ENCODE measurements at places on chromosomes 6 and 20. TPM values are rescaled to one million over a fixed set of nuclear protein-coding genes. Genes with fewer than 3 reads are reported as not detected.

RIPOR2 gene
- 334 TPM for polyA plus RNA-seq

PRSS16 gene
- polyA plus RNA-seq = not detected

DDX43 gene
- 3.0 TPM for polyA plus RNA-seq

DNA sequence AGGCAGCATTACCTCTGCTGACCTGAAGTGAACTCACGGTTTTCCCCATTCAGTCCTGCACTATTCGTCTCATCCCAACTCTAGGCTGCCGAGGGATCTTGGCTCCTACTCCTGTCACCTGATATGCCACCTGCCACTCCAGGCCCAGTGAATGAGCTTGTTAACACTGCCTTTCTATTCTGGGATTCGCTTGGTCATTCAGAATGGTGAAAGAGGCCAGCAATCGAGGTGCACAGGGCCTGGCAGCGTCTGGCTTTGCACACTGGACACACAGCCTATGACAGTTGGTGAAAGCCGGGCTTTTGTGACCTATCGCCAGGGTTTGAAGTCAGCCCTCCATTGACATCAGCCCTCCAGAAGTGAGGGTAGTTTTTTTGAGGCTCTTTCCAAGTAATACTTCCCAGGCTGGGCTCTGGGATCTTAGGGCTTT is 59.3 kb upstream of the MYL9 start:
- H3K27ac ChIP-seq = no peak overlapping the region
- no peak for DNase-seq
- H3K4me3 ChIP-seq = no peak overlapping the region

MAPK13 gene
- 38.4 TPM for polyA plus RNA-seq

DNA sequence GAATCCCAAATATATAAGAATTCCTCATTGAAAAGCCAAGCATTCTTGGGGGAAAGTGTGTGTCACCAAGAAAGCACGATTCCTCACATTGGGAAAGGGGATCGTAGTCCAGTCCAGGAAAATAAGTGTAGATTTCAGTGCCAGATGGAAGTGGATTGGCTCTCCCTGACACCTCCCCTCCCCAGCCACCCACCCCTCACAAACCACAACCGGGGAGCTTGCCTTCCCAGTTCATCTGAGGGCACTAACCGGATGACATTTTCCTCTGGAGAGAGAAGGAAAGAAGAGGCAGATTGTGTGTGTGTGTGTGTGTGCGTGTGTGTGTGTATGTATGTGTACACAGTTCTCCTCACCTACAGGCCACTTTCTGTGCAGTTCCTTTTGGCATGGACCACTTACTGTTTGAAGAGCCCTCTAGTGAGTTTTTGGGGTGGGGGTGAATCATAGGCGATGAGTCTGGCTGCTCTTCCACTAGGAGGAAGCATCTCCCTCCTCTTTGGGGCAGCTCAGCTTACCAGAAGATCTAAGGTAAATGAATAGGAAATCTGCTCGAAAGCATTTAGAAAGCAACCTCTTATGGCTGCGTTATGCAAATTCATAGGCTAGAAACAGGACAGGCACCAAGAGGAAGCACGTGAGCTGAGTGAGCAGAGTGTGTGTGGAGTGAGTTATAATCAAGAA is 20.8 kb downstream of the DAAM2 start:
- no peak overlapping the region for H3K4me3 ChIP-seq
- H3K4me1 ChIP-seq = no peaks in the 10 kb centered on the region
- no peak for DNase-seq
- peaks cover 5% of the 10 kb centered on the region for H3K27me3 ChIP-seq
- no peak overlapping the region for H3K27ac ChIP-seq

PACRG gene
- polyA plus RNA-seq = not detected

GRCh38 chr6:151073701-151074100 is 166.1 kb upstream of the AKAP12 start:
- H3K27ac ChIP-seq = no peak overlapping the region
- no peaks in the 10 kb centered on the region for H3K4me1 ChIP-seq
- no peaks in the 10 kb centered on the region for H3K36me3 ChIP-seq
- no peak overlapping the region for H3K4me3 ChIP-seq

DNA sequence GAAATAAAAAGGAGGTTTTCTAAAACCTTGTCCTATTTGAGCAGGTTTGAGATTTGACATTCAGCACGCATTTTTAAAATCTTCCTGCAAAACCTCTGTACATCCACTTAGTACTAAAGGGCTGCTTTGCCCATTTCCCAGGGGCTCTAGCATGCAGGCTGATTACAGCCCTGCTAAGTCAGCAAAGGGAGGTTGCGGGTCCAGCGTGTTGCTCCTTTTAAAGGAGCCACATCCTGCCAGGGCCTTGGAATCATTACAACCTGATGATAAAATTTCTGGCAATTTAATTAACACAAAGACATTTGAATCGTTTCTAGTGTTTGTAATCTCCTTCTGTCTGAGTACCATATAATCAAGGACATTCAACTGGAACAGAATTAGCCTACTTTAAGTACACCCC is 455.1 kb upstream of the CITED2 start:
- no peak overlapping the region for H3K4me3 ChIP-seq
- peaks cover 5% of the 10 kb centered on the region for H3K27me3 ChIP-seq
- H3K36me3 ChIP-seq = no peaks in the 10 kb centered on the region
- H3K27ac ChIP-seq = no peak overlapping the region

DNA sequence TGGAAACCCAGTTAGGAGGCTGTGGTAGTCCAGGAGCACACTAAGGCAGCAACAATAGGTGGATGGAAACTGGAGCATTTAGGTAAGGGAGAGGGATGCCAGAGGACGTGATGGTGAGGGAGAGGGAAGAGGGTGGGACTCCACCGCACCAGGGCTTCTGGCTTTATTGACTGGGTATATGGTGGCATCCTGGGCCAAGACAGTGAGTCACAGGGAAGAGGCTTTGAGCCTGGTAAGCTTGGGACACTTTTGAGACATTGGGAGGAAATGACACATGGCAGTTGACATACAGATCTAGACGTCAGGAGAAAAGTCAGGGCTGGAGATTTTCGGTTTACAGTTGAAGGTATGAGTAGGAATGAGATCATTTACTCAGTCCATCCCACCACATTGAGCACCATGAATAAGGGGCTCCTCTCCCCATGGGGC is 14.9 kb downstream of the NT5E start:
- DNase-seq = no peak
- H3K27me3 ChIP-seq = peaks cover 27% of the 10 kb centered on the region
- H3K4me1 ChIP-seq = peaks cover 41% of the 10 kb centered on the region
- H3K27ac ChIP-seq = no peak overlapping the region
- no peak overlapping the region for H3K4me3 ChIP-seq

GRCh38 chr20:60057866-60058807 is 99.9 kb downstream of the CDH26 start:
- peak; percentile 67 for DNase-seq
- peak overlapping the region; percentile 92 for H3K4me3 ChIP-seq
- peak overlapping the region; percentile 98 for H3K27ac ChIP-seq
- peaks cover 8% of the 10 kb centered on the region for H3K36me3 ChIP-seq
- H3K4me1 ChIP-seq = peaks cover 98% of the 10 kb centered on the region

EEF1A2 gene
- polyA plus RNA-seq = not detected

- no peaks in the 10 kb centered on the region for H3K27me3 ChIP-seq
- H3K27ac ChIP-seq = no peak overlapping the region
- H3K4me1 ChIP-seq = peaks cover 15% of the 10 kb centered on the region
- no peak overlapping the region for H3K4me3 ChIP-seq
- DNase-seq = no peak
- H3K36me3 ChIP-seq = no peaks in the 10 kb centered on the region
Observed at GRCh38 chr6:20875369-20875963, 341.2 kb downstream of the CDKAL1 start.

DNA sequence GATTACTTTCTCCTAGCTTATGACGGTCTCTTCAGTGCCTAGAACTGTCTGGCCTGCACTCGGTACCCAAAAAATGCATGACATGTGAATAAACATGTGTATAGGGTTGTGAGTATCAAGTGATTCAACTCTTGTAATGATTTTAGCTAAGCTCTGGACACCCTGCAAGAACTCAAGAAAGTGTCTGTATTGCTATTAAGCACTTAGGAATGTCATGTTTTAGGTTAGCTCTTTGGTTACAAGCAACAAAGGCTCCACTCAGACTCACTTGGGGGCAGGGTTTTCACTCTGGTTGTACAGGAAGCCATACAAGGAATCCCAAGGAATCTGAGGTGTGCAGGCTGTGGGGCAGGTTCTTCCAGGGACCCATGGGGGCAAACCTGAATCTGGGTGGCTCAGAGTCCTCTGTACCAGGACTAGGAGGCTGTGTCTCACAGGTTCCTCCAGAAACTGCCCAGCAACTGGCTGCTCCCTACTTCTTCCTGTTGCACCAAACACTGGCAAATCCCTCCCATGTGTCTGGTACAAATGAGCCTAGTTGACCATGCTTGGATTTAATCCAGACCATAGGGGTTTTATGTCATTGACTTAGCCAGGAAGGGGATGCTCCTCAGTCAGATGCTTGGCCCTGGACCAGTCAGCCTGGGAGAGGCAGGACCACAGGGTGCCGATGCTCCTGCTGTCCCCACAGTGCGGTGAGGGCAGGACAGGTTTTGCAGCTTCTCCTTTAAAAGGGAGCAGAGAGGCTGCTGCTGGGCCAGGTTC is 77.9 kb upstream of the CDH4 start:
- DNase-seq = no peak
- H3K4me1 ChIP-seq = no peaks in the 10 kb centered on the region
- no peak overlapping the region for H3K4me3 ChIP-seq
- no peaks in the 10 kb centered on the region for H3K36me3 ChIP-seq
- H3K27me3 ChIP-seq = peaks cover 4% of the 10 kb centered on the region
- no peak overlapping the region for H3K27ac ChIP-seq

- no peak overlapping the region for H3K27ac ChIP-seq
- H3K4me3 ChIP-seq = no peak overlapping the region
- no peaks in the 10 kb centered on the region for H3K36me3 ChIP-seq
- H3K4me1 ChIP-seq = no peaks in the 10 kb centered on the region
- H3K27me3 ChIP-seq = no peaks in the 10 kb centered on the region
Observed at GRCh38 chr20:55229451-55229850, 754.1 kb downstream of the DOK5 start.

PAX1 gene
- polyA plus RNA-seq = not detected

NHSL1 gene
- not detected for polyA plus RNA-seq

GRCh38 chr6:105774247-105774646 is 311.9 kb upstream of the PRDM1 start:
- H3K27me3 ChIP-seq = peaks cover 6% of the 10 kb centered on the region
- no peaks in the 10 kb centered on the region for H3K4me1 ChIP-seq
- no peak overlapping the region for H3K4me3 ChIP-seq
- no peak overlapping the region for H3K27ac ChIP-seq
- DNase-seq = no peak

- peaks cover 45% of the 10 kb centered on the region for H3K4me1 ChIP-seq
- H3K27me3 ChIP-seq = no peaks in the 10 kb centered on the region
- H3K27ac ChIP-seq = peak overlapping the region; percentile 78
- H3K36me3 ChIP-seq = peaks cover 9% of the 10 kb centered on the region
- DNase-seq = no peak
- no peak overlapping the region for H3K4me3 ChIP-seq
Observed at GRCh38 chr20:47574616-47575364, 73.1 kb downstream of the NCOA3 start.

DNA sequence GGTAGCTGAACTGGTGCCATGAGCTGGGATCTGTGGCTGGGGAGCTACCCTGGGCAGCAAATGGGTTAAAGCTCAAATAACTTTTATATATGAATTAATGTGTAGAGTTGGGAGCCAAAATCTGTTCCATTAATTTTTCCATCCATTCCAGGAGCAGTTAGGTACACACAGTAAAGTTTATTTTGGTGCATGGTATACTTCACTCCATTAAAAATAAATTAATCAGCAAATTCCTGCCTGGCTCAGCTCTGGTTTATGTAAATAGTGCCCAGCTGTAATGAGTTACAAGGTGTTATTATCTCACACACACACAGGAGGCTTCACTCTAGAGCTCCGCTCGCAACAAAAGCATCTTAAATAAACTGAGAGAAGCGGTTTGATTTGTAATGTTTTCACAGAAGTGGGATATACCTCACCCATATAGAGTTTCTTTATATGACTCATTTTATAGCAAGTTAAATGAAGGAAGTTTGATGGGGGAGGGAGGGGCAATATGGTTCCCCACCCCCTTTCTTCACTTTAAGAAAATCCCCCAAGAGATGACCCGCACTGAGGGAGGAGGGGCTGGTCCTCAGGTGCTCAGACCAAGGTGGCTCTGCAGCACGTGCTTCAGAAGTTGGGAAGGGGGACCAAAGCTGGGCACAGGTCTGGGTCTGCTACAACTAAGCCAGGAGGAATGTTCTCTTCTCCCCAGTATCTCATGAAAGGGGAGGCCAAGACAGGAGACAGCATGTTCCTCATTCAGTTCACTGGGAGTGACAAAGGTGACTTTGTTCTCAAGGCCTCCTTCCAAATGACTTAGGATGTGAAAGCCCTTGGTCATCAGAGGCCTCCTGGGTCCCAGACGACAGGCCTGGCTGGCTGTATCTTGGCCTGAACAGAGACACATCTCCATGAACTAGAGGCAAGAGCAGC is 10.5 kb upstream of the FAM83C start:
- H3K4me3 ChIP-seq = no peak overlapping the region
- no peak overlapping the region for H3K27ac ChIP-seq
- peaks cover 2% of the 10 kb centered on the region for H3K4me1 ChIP-seq

DNA sequence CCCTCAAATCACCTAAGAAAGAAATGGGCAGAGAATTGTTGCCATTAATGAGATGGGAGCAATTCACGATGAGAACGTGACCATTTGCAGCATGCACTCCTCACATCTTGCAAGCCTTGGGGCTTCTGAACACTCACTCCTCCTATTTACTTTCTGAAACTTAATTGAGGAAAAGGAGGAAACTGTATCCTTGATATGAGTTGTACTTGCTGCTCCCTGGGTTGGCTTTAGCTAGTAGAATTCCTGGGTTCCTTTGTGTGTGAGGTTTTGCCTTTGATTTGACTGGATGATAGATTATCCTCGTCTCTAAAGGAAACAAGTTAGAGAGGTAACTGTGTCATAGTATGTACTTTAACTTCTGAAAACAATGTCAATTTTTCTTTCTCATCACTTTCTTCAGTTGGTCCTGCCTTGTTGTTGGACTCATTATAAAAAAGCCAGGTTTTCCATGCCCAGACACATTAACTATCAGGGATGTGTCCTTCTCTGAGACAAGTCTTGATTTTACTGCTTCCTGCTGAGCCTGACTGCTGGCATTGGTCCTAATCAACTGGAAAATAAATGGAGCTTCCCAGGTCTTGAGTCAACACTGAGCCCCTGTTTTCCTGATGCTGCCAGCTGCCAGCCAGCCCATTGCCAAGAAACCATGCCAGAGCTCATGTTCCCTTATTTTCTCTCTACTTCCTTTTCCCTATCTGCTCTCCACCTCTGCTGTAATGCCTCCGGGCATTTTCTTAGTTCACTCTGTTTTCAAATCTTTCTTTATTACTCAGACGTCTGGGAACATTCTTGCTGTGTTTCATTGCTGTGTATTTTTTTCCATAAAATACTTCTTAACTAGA is 6.0 kb upstream of the MRAP2 start:
- no peak overlapping the region for H3K27ac ChIP-seq
- H3K36me3 ChIP-seq = no peaks in the 10 kb centered on the region

NPEPL1 gene
- polyA plus RNA-seq = 20.1 TPM

DNA sequence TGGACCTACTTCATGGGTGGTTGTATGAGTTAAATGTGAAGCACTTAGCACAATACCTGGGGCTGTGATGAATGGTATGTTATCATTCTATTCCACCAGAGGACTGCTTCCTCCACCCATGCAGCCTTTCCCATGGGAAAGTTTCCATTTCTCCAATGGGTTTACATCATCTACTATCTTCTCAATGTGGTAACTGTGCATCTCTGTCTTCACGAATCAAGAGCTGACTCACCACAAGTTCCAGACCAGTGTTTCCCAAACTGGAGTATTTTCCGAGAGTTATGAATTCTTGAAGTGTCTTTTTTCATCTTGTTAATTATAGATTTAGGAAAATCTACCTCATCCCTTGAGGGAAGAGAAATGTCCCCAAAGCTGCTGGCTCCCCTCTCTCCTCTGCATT is 182.8 kb downstream of the UNC5CL start:
- H3K36me3 ChIP-seq = no peaks in the 10 kb centered on the region
- H3K27ac ChIP-seq = no peak overlapping the region
- peaks cover 8% of the 10 kb centered on the region for H3K27me3 ChIP-seq
- DNase-seq = no peak

OR2B2 gene
- polyA plus RNA-seq = not detected
